Omental fat pad (tissue), 4 donors: ENCODE measurements at places on chromosomes 7 and 10. TPM values are rescaled to one million over a fixed set of nuclear protein-coding genes. Genes with fewer than 3 reads are reported as not detected.

DNA sequence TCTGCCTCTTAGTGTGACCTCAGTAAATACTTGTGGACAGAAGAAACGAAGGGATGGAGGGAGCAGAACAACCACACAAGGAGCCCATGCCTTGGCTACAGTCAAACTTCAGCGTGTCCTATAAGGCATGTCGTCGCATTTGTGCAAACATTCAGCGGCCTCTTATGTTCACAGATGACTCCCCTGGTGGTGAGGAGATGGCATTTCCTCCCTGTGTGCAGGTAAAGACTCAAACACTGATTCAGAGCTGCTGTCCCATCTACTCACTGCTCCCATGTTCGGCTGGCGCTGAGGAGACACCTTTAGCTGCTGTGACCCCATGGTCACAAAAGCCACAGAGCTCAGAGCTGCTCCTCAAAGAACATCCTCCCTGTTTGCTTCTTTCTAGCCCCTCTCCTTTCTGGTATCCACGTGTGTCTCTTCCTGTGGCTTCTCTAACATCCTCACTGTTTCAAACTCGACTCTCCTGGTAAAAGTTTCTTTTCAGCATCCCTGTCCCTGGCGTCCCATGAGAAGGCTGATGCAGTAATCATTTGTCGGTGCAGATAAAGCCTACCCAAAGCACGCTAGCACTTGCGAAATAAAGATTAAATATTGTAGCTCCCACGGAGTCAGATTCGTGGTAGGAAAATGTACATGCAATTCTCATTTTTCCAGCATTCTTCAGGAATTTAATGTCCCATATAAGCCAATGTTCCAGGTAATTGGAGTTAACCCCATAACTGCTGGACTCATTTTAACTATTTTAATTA is 124.9 kb upstream of the NEBL start:
- no peak for DNase-seq

DNA sequence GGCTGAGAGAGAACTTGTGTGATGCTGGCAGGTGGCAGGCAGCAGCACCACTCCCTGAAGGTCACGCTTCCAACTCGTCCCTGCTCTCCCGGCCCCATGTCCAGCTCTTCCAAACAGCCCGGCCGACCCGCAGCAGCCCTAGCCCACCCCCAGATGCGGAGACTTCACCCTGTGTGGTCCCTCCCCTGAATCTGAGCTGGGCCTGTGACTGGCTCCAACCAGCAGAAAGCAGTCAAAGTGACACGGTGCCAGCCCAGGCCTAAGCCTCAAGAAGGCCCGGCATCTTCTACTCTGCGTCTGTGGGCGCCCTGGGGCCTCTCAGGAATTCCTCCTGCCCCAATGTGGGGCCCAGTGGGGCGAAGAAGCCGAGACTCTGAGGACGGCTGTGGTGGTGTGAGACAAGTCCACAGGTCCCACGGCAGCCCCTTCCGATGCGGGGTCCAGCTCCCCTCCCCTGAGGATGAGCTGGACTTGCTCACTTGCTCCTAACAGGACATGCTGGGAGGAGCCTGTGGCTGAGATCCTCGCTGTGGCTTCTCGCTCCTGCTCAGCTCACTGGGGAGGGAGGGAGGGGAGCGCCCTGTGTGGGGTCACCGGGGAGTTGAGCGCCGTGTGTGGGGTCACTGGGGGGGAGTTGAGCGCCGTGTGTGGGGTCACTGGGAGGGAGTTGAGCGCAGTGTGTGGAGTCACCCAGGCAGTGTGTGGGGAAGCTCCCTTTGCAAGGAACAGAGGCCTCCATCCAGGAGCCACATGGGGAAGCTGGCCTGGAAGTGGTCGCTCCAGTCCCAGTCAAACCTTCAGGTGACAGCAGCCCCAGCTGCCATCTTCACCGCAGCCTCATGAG is 9.5 kb downstream of the STK32C start:
- DNase-seq, result no peak

SNCG gene
- total RNA-seq, result 252 TPM

BHLHA15 gene
- total RNA-seq, result 3.5 TPM

- DNase-seq, result no peak
These were observed 160.2 kb upstream of the SVIL start for GRCh38 chr10:29794776-29795611.

PDE1C gene
- total RNA-seq, result 2.6 TPM

- no peak for DNase-seq
These were observed 842 bp upstream of the JAKMIP3 start for GRCh38 chr10:132064771-132065437.
